ENCODE measurements at places on chromosomes 12 and 14. TPM values are rescaled to one million over a fixed set of nuclear protein-coding genes. Genes with fewer than 3 reads are reported as not detected.

DNA sequence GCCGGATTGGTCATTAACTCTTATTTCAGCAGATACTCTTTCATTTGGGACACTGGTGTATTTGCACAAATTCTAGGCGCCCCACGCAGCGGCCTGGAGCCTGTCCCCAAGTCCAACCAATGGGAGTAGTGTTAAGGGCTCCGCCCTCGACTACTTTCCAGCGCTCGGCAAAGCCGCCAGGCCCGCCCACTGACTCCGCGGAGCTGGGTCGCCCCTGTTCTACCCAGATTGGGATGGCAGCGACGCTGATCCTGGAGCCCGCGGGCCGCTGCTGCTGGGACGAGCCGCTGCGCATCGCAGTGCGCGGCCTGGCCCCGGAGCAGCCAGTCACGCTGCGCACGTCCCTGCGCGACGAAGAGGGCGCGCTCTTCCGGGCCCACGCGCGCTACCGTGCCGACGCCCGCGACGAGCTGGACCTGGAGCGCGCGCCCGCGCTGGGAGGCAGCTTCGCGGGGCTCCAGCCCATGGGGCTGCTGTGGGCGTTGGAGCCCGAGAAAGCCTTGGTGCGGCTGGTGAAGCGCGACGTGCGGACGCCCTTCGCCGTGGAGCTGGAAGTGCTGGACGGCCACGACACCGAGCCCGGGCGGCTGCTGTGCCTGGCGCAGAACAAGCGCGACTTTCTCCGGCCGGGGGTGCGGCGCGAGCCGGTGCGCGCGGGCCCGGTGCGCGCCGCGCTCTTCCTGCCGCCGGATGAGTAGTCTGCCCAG is at the start of gene ACOT6:
TSS of gene ACOT6 (plus strand) at position 179 of the 707 bp plus-strand sequence. CDS start at position 234, 55 bp downstream.
- DNase-seq = peak; percentile 96

- DNase-seq = no peak
Observed at GRCh38 chr12:15472036-15472435, 149.7 kb downstream of the PTPRO start.

DNA sequence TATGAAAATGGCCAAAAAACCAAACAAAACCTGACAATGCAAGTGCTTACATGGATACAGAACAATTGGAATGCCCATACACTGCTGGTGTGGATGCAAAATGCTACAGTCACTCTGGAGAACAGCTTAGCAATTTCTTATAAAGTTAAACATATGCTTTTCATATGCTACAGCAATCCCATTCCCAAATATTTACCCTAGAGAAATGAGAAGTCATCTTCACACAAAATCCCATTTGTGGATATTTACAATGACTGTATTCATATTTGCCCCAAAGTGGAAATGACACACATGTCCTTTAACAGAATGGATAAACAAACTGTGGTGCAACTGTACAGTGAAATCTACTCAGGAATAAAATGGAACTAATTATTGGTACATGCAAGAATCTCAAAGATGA is 20.4 kb downstream of the SAV1 start:
- DNase-seq = no peak

DNA sequence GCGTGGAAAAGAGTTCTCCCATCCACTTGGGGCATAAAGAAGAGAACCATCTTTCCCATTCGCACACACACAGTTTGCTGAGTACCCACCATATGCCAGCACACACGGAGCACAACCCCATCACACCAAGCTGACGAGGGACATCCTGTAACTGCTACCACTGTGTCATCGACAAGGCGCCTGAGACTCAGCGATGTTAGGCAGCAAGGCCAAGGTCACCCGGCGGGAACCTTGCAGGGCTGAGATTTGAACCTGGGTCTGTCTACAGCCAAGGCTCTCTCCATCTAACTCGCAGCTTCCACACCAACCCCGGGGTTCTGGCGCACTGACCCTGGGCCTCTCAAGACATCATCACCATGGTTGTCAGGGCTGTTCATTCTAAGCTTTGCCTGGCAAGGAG is 60.0 kb downstream of the CCDC85C start:
- DNase-seq = no peak

The C1R gene
- total RNA-seq = 1,748 TPM

The SLC5A8 gene
- total RNA-seq = not detected

The LMO3 gene
- 0.15 TPM for total RNA-seq

The GPR132 gene
- 0.40 TPM for total RNA-seq

Measured in left lobe of liver (tissue), 2 donors.